ENCODE measurements at places on chromosomes 1 and 21. TPM values are rescaled to one million over a fixed set of nuclear protein-coding genes. Genes with fewer than 3 reads are reported as not detected.

FLAD1 gene
- total RNA-seq: 33.2 TPM

CFHR1 gene
- not detected for total RNA-seq

IGFN1 gene
- not detected for total RNA-seq

LCE2C gene
- not detected for total RNA-seq

LIN28A gene
- not detected for total RNA-seq

KCND3 gene
- 0.12 TPM for total RNA-seq

KMO gene
- total RNA-seq: 1.5 TPM

IFNLR1 gene
- 0.65 TPM for total RNA-seq

PROK1 gene
- not detected for total RNA-seq
